Osteoblast (primary cell): ENCODE measurements at places on chromosomes 6 and 20. TPM values are rescaled to one million over a fixed set of nuclear protein-coding genes. Genes with fewer than 3 reads are reported as not detected.

CFB gene
- 16.5 and 26.8 TPM in 2 replicates for total RNA-seq

CD24 gene
- total RNA-seq: 3.3 and 4.1 TPM in 2 replicates

GRM4 gene
- total RNA-seq: 0.36 TPM in 1 of 2 replicates, not detected in the other

PCNA gene
- total RNA-seq: 62.2 and 66.2 TPM in 2 replicates

KIF13A gene
- total RNA-seq: 61.5 and 90.5 TPM in 2 replicates

SPAG4 gene
- 3.2 and 4.0 TPM in 2 replicates for total RNA-seq

SEMG1 gene
- total RNA-seq: not detected in 2 replicates

MUCL3 gene
- not detected in 2 replicates for total RNA-seq

- DNase-seq: no peak
These were observed 62.3 kb upstream of the SHLD1 start for GRCh38 chr20:5687884-5688283.

DNA sequence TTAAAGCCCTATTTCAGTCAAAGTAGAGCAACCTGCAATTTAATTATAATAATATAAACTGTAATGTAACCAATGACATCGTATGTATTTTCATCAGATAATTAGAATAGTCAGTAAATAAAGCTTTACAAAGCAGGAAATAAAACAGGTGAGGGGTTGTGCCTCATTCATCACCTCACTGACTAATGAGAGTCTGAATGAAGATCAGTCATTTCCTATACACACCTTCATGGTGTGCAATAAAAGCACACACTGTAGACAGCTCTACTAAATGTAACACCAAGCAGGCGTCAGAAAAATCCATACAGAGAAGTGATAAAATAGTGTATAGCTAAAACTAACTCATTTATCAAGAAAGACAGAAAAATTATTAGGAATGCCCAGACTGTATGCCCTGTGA lies 105.9 kb downstream of the MAN1A1 start:
- DNase-seq: no peak

GRCh38 chr6:43767553-43768505 lies 2.2 kb upstream of the VEGFA start:
- peak; percentile 79 for DNase-seq

- no peak for DNase-seq
These were observed 210.4 kb downstream of the CENPW start for GRCh38 chr6:126550323-126550722.

- DNase-seq: no peak
These were observed 59.5 kb upstream of the PROKR2 start for GRCh38 chr20:5376228-5376627.

DNA sequence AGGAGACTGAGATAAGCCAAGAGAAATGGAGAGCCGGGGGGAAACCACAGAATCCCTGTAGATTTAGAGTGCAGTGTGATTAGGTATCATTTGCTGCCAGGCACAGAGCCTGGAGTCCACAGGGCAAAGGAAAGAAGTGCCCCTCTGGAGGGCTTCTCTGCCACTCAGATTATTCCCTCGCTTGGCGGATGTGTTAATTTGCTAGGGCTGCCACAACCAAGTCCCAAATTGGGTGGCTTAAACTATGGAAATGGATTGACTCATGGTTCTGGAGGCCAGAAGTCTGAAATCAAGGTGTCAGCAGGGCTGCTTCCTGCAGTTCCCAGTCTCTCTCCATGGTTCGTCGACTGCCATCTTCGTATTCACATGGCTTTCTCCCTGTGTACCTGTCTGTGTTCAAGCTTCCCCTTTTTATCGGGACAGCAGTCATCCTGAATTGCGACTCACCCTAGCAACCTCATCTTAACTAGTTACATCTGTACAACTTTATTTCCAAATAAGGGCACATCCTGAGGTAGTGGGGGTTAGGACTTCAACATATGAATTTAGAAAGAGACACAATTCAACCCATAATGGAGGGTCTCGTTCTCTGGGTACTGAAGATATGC lies 122.2 kb downstream of the ANKRD60 start:
- DNase-seq: no peak

DNA sequence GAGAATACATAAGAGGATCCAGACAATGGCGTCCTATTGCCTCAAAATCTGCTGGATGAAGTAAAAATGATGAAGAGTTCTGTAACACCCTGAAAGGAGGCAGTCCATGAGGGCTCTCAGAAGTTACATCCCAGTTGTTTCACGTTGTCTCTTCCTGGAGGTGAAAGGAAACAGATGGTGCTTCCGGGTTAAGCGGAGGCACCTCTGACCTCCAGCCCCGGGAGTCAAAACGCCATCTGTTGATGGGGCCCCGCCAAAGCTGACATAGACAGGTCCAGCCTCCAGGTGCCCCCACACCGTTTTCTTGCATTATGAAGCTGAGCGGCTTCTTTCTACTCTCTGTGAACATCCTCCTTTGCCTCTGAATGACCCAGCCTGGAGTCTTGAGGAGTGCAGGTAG lies 9.5 kb downstream of the SEMG2 start:
- DNase-seq: no peak

DNA sequence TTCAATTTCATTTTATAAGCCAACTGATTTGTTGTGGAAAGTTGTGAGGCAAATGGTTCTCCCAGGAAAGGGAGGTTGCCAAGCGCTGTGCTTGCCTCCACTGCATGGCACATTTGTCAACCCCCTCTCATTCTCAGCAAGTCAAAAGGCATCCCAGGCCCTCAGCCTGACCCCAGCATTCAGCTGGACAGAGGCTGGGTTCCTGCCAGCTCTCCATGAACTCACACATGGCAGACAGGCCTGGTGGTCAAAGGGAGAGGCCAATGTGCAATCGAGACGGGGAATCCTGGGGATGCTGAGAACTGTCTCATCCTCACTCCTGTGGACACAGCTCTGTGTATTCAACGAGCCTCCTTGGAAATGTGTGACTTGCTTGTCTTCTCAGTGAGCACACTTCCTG lies 106.0 kb upstream of the CDH4 start:
- DNase-seq: no peak

DNA sequence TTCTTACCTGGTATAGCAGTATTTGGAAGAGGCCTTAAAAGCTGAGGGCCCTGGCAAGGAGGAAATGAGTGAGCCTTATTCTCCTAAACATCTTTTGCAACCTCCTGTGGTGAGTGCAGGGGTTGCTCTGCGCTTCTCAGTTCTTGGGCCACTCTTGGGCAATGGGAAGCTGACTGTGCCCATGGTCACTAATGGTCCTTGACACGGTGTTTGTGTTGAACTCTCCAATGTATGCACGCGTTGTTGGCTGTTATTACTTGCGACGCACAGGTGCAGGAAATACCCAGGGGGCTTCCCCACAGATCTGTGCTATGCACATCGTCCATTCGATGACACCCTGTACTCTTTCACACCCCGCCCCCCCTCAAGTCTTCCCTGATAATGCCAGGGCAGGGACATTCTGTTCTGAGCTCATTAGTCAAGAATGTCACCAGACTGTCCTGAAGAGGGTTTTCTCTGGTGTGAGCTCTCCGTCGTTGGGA lies 79.7 kb downstream of the EDN1 start:
- DNase-seq: no peak

DNA sequence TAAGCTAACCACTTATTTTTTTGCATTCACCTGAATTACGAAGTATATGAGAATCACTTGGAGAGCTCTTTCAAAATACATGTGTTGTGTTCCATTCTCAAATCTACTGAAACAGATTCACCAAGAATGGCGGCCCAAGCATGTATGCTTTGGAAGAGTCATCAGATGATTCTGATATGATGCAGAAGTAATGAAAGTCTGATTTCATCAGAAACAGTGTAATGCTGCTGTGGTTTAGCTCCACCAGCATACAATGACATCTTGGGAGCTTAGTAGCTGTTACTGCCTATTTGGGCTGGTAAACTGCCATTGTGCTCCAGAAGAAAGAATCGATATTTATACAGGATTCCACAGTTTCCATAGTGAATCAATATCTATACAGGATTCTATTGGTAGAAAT lies 52.9 kb downstream of the UBR2 start:
- DNase-seq: no peak

DNA sequence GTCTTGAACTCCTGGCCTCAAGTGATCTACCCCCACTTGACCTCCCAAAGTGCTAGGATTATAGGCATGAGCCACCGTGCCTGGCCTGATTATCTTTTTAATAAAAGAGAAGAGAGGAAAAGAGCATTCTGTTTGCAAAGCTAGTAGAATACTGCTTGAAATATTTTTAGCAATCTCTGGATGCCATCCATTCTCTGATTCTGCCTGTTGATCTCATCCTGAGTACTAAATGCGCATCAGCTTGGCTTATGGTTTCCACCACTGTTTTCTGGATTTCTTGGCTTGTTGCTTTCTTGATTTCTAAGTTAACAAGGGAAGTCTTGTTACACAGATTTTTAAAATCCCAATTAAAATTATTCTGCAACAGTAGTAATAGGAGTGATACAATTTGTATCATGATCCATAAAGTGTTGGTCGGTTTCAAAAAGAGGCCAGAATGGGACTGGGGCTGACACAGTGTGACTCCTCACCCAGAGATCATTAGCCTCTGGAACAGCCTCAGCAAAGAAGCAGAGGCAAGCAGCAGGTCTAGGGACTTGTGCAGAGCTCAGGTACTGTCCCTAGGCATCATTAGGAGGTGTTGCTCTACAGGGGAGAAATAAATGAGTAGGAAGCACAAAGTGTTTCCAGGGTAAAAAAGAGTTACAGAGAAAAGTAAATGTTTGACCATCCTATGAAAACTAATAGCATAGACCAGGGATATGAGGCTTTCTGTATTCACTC lies 17.8 kb upstream of the SLC16A10 start:
- DNase-seq: no peak

- no peak for DNase-seq
These were observed 53.1 kb downstream of the NINL start for GRCh38 chr20:25532015-25532751.

DNA sequence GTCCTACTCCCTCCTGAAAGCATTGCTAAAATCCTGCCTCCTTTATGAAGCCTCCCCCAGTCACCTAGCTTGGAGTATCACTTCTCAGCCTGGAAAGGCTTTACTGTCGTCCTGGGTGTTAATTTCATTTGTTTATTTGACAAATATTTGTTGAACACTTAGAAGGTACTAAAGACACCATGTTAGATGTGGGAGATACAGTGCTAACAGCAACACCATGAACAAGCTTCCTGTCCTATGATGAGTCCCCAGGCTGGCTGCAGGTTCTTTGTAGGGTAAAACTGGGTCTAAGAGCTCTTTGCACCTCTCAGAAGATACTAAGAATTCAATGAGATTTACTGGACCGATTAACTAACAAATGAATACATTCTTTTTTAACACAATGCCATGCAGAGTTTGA lies 109.2 kb upstream of the TMEM170B start:
- no peak for DNase-seq

DNA sequence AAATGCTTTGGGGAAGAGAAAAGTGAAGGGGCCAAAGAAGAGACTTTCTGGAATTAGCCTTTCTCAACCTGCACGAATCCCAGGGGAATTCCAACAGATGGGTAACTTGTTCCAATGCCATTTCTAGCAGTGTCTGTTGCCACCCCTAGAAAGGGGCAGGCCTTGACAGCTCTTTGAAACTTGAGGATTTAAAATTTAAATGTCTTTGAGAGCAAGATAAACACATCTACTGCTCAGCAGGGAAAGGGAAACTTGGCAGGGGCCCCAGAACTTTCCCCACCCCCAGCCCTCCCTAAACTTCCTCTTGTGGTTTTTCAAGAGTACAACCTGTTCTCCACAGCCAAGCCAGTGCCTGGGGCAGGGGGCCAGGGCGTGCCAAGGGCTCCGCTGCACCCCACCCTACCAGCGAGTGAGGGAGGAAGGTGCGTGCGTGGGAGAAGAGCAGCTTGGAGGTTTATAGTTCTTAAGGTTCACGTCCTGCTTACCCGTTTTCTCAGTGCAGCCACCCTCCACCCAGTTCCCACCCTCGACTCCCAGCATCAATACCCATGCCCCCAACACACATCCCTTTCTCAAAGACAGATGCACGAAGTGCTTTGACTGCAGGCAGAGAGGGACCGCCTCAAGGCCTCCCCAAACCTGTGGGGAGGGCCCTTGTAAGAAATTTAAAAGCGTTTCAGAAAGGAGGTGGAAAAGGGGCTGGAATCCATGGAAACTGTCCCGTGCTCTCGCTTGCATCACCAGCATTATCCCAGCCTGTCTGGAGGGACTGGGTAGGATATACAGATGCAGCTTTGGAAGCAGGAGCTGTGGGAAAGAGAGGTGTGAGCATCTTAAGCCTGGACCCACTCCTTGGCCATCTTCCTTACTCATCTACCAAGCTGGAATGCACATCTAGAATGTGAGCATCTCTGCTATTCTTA lies 4.5 kb upstream of the TAF8 start:
- DNase-seq: peak; percentile 87

DNA sequence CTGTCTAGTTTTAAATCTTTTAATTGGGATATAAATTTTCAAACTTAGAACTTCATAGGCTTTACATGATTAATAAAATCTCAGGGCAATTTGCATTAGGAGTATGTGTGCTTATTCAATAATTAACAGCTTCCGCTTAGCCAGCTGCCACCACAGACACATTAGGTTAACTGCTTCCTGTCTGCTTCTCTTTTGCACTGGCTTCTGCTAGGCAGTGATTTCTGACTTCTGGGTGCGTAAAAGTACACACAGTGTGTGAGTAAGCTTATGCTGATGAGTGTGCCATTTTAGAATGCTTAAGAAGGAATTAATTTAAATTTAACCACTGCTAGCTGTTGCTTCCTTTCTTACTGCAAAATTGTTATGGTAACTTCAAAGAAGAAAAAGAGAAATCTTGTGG lies 73.9 kb downstream of the F13A1 start:
- no peak for DNase-seq

DNA sequence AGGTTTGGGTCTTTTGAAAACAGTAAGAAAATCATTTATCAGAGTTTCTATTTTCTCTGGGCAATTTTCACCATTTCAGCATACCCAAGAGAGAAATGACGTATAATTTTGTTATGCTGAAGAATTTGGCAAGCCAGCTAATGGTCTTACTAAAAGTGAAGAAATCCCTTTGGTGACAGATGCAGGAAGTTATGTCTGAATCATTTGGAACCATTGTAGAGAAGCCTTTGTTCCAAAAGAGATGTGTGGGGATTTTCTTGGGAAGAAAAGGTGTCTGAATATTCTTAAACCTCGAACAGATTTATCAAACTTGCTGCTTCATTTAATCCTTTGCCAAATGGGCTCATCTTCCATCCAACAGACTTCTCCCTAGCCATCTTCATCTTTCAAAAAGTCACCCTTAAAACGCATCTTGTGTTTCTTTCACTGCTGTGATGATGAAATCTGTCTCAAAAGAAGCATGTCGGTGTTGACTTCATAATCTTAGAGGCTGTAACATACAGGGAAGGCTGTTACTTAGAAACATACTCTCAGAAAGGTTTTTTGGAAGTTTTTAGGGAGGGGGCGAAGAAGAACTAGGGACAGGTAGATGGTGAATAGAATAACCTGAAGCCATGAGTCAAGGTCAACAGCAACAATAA lies 39.5 kb downstream of the CITED2 start:
- DNase-seq: peak; percentile 90

DNA sequence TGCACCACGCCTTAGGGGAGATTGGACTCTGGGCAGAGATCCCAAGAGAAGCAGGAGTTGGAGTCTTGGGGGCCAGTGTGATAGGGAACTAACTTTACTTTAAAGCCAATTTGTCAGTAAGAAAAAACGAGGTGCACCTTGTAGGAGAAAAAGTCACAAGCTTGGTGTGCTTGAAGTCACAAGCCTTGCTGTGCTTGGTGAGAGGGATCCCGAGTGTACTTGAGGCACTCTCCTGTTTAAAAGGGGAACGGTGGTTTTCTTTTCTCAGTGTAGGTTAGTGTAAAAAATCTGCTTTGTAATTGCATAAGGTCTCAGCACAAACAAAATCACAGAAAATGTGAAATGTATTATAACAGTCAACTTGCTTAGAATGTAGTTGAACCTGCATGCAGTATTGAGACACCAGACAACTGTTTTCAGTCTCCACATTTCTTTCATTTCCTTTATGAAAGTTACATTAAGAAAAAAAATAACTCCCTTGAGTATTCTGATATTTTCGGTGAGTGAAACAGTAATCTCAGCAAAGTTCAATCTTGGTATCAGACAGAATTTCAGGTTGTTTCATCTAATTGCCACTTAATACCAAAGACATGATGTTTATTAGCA lies 111.1 kb upstream of the DUSP22 start:
- DNase-seq: no peak
